Nucleus accumbens (tissue), 56 donors: ENCODE measurements at places on chromosomes 16 and 17.

GRCh38 chr16:19184823-19185509 is 16.9 kb downstream of the SYT17 start:
- DNase-seq = no peak

- DNase-seq = no peak
Measured at GRCh38 chr17:9162275-9162985, 141.1 kb downstream of the NTN1 start.

DNA sequence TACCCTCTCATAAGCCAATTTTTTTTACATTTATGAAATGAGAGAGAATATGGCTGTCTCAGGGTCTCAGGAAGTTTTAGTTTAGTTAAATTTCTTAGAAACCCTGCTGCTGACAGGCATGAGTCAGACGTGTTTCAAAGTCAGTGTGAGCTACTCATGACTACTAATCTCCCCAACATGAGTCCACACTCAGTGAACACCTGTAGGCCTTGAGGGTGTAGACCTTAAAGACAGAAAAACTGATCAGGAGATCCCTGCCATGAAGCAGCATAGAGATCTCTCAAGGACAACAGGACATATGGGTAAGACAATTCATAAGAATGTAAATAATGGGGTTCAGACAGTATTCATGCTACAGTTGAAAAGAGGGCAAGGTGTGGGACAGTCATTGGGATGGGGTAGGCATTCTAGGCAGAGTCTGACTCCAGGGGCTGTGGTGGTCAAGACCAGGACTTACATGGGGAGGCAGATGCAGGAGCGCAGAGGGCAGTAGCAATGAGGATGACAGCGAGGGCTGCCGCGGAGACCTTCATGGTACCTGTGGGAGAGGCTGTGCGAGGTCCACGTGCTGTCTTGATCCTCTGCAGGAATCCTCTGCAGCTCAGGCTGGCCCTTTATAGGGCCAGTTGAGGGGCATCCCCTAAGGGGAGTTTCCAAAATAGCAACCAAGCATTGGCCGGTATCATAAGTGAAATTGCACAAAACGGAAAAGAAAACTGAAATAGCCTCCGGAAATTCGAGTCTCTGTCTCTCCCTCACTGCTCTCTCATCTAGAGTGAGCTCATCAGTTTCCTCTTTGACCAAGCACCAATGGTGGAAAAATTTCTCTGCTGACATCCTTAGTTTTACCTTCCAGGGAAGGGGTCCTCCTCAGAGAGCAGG is at the start of gene CCL5:
Gene CCL5, minus strand, starts transcription at position 588 of the 882 bp plus-strand sequence.
- DNase-seq = no peak

GRCh38 chr17:47837401-47838039 is 3.6 kb downstream of the SCRN2 start:
- no peak for DNase-seq

GRCh38 chr17:14752011-14752410 is 451.1 kb downstream of the HS3ST3B1 start:
- no peak for DNase-seq

DNA sequence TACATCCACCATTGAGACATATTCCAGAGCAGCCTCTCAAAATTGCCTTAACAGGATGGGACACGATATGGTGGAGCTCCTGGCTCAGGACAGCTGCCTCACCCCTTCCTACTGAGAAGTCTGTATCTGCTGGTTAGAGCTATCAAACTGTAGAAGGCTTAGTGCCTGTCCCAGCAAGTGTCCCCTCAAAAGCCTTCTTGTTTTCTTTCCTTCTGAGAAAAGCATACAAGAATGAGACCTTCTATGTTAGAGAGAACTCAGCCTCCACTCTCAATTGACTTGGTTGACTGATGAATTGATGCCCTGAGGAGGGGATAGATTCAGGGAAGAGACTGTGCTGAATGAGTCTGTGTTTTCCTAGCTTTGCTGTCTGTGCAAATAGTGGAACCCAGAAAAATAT is 2020.9 kb downstream of the TP53TG3F start:
- no peak for DNase-seq

DNA sequence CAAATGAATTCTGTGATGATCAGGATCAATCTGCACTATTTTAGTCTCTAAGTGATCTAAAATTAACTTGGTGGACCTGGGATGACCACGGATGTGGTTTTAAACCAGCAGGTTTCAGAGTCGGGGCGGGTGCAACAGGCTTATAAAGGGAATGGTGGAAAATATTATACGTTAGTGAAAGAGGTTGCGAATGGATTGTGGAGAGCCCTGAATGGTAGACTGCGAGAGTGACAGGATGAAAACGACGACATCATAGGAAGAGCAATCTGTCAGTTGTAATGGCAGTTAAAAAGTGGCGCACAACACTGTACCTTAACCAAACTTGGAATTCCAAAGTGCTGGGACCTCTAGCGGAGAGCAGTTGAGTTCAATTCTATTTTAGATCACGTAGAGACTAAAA is 1.2 kb upstream of the CYB5B start:
- no peak for DNase-seq

- no peak for DNase-seq
Measured at GRCh38 chr17:11238705-11239104, 2.3 kb upstream of the SHISA6 start.

GRCh38 chr16:67767953-67768352 is 38.4 kb downstream of the RANBP10 start:
- no peak for DNase-seq

DNA sequence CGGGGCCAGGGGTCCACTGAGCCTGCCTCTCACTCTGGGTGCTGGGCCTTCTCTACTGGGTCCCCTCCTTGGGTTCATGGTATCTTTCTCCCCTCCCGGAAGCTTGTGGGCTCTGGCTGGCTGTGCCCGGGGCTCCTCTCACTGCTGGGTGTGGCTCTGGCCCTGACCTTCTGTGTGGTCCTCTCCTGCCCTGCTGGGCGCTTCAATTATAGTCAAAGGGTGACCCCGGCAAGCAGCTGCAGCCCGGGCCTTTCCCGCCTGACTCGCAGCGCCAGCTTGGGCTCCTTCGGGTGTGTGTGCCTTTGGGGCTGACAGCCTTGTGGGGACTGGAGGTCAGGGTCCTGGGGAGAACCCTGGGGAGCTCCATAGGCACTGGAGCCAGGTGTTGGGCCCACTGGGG is 54.2 kb upstream of the PVALEF start:
- no peak for DNase-seq

- DNase-seq = no peak
Measured at GRCh38 chr16:68396481-68396880, 51.8 kb downstream of the SMPD3 start.

DNA sequence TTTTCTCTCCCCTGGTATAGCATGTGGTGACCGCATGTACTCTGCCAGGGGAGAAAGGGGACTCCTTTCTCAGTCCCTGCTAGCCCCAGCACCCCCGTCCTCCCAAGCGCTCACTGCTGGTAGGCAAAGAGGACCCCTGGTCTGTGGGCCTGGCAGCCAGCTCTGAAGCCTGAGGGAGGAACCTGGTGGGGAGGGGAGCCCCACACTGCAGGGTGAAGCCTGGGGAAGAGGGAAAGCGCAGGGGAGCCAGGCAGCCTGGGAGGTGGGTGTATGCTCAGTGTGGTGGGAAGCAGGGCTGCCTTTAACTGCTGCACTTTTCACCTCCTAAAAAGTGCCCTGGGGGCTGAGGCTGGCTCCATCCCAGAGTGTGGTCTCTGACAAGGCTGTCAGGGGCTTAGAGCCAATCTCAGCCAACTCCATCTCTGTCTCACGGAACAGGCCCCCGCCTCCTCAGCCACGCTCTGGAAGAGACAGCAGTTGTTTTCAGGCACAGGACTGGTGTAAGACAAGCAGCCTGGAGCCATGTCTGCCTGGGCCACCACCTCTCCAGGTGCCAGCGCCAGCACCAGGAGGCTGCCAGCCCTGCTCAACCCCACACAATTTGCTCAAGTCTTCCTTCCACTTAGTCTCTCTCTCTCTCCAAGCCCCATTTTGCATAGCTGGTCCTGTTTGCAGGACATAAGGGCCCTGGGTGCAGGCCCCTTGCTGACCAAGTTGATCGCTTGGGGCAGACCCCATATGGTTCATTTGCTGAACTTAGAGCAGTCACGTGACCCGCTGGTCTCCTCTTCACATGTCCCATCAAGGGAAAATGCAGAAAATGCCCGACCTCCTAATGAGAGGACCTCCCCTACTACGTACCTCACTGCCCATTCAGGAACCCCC is 14.7 kb upstream of the TBX2 start:
- no peak for DNase-seq

DNA sequence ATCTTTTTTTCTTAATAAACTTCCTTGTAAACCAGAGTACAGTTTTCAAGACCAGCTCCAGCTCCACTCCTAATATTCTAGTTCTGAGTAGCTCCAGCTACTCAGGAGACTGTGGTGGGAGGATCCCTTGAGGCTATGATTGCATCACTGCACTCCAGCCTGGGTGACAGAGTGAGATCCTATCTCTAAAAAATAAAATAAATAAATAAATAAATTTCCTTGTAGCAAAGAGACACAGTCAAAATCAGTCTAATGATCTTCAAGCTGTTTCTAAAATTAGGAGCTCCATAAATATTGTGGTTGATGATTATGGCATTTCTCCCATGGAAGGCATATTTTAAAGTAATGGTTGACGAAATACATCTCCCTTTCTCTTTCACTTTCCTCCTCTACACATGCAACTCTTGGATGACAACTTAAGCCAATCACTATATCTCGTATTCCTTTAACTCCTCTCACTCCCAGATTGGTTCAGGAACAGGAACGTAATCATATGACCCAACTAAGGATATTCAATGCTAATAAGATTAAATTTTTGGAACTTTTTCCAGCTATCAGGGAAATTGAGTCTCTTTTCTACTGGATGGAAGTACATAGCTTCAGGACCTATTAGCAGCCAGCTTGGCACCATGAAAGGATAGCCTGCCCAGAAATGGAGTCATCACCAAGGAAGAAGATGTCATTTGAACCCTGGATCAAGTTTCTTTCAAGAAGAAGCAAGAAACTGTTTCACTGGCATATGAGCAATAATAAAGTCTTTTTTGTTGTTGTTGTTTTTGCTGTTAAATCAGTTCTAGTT is 42.1 kb upstream of the TAOK1 start:
- DNase-seq = no peak

- DNase-seq = no peak
Measured at GRCh38 chr17:58911741-58912343, 156.2 kb downstream of the PPM1E start.

DNA sequence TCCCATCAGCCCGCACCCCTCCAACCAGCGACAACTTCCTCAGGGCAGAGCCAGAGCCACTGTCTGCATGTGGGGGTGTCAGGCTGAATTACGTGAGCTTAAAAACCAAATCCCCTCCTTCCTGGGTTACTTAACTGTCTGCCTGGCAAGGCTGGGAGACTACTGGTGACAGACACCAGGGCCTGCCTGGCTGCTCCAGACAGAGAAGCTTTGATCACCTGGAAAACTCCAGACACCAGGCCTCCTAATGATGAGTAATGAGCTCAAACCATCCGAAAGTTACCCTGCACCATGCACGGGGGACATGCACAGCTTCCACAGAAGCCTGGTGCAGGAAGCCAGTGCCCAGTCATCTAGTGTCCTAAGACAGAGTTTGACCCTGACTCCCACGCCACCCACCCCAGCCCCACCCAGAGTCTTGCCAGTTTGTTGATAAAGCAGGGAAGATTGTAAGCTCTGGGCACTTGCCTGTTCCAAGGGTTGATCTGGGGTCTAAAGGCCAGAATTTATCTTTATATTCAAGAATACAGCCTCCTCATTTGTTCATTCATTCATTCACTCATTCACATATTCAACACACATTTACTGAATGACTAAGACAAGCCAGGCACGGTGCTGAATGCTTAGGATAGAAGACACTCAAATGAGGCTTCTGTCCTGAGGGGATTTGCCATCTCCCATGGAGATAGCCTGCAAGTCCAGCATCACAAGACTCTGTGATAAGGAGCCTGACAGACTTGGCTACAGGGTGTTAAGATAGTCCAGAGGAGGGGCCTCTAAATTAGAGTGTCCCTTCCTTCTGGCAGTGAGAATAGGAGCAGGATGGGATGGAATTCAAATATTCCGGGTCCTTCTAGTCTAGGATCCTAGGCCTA is 7.2 kb upstream of the CCDC182 start:
- DNase-seq = no peak

DNA sequence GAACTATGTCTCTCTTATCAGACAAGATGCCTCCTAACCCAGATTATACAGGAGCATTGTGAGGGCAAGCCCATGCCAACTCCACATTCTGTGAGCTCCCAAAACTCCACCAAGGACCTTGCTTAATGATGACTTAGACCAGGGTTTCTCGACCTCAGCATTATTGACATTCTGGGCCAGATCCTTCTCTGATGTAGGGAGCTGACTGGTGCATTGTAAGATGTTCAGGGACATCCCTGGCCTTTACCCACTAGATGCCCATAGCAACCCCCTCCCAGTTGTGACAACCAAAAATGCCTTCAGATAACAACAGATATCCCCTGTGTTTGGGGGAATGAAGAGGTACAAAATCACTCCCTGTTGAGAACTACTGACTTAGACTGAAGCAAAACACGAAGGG is 43.6 kb downstream of the HOXB1 start:
- no peak for DNase-seq

- no peak for DNase-seq
Measured at GRCh38 chr17:75619506-75620431, 13.5 kb upstream of the SMIM5 start.

- peak; percentile 51 for DNase-seq
Measured at GRCh38 chr17:57577751-57578607, 167.1 kb downstream of the CCDC182 start.

GRCh38 chr16:55083052-55083451 is 152.4 kb downstream of the IRX5 start:
- no peak for DNase-seq

DNA sequence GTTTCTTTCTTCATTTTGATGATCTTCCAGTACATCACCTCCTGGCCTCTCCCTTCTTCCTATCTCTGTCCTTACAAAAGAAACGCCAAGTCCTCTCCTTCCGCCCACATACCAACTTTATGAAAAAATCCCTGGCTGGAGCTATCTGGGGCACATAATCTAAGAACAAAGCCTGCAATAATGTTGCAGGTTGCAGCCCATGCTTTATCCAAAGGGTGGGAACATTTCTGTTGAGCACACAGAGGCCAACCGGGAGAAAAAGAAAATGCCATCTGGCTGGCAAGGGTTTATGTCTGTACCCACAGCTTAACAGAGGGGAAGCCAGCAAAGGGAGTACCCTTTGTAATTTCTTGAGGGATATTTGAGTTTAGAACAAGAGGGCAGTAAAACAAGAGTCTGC is 409.6 kb downstream of the SOX9 start:
- DNase-seq = no peak

- DNase-seq = no peak
Measured at GRCh38 chr17:38809828-38810227, 10.5 kb upstream of the PIP4K2B start.

DNA sequence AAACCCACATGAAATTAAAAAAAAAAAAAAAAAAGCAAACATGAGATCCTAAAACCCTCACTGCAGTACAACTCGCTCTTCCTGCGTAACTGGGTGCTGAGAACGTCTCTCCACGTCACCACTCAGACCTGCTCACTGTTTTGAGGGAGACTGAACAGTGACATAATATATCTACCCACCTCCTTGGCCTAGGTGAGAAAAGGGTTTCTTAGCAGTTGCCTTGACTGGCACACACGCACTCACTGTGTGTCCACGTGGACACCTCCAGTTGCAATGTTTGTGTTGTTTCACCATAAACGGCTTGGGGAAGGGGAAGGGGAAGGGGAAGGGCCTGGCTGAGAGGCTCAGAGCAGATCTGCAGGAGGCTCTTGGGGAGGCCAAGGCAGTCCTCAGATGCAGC is 32.0 kb downstream of the FANCA start:
- DNase-seq = no peak
